ENCODE measurements at places on chromosomes 2 and 18.

- no peak for DNase-seq
These were observed 173.8 kb downstream of the ICOS start for GRCh38 chr2:204110338-204110741.

DNA sequence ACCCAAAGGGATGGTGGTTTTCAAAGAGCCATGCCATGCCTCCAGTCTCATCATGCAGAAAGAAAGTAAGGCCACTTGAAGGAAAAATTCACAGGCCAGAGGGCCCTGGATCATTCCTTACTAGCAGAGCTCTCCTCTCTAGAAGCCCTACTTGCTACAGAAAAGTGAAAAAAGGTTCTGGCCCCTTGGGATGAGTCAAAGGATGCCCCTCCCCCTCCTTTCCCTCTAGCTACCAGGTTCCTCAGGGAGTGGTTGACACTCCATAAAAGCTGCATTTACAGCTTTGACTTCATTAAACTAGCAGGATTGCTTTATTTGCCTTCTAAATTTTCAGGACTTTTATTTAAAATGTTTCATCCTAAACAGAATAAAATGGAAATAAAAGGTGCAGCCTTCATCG, 21.2 kb downstream of the OSR1 start:
- DNase-seq, result no peak

- DNase-seq, result no peak
These were observed 568.1 kb upstream of the LINC00305 start for GRCh38 chr18:64717026-64717425.

- DNase-seq, result no peak
These were observed 13.8 kb upstream of the CXCR1 start for GRCh38 chr2:218180467-218181114.

DNA sequence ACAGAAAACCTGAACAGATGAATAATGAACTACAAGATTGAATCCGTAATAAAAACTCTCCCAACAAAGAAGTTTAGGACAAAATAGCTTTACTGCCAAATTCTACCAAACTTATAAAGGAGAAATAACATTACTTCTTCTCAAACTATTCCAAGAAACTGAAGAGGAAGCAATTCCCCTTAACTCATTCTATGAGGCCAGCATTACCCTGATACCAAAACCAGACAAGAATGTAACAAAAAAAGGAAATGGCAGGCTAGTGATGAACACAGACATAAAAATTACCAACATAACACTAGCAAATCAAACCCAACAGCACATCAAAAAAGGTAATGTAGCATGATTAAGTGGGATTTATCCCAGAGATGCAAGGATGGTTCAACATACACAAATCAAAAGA, 213.7 kb upstream of the FOSL2 start:
- DNase-seq, result no peak

DNA sequence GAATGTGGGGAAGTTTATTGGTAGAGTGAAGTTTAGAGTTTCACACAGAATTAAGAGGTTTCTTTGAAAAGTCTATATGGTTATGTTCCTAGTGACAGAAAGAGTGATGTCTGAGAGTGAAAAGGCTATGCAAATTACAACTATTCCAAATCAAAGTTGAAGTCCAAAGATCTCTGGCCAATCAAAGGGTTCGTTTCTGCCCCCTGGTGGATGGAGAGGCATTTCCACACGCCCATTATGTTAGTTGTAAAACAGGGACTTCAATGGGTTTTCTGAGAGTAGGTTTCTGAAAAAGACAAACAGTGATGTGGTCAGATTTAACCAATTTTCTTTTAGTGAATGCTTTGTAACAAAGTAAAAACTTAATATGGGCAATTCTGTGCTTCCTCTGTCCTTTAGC, 441.5 kb upstream of the POU3F3 start:
- no peak for DNase-seq

GRCh38 chr2:237198164-237198855, 112.6 kb downstream of the COPS8 start:
- DNase-seq, result no peak

GRCh38 chr18:21099442-21099841, 12.2 kb downstream of the ROCK1 start:
- DNase-seq, result no peak

DNA sequence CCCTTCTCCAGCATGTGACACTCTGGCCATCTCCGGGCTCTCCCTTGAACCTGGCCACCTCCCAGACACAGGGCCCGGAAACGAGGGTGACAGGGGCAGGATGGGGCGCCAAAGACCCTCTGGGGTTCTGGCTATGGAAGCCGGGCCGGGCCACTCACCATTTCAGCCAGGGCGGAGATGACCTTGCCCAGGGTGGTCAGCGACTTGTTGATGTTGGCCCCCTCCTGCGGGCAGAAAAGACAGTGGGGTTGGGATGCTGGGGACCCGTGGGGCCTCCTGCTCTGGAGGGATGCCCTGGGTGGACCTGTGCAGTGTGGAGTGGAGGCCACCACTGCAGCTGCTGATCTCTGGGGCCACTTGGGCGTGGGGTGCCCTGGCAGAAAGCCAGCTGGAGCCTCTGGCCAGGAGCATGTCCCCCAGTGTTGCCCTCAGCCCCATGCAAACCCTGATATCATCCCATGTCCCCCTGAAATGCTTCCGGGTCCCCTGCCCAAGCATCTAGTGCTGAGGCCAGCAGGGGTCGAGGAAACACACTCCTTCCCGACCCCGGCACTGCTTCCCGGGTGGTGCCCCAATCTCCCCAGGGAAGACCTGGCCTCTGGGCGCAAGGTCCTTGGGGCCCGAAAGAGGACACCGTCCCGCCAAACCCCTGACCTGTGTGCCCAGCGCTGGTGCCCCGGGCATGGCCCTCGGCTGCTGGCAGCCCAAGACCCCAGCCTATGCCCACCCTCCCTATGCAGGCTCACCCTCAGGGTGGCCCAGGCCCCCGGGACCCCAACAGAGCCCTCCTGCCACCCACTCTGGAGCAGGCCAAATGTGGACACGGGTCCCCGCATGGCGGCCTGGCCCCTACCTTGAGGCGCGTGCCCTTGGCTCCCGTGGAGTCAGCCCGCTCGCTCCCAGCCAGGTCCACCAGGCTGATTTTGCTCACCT, 36.9 kb downstream of the KIF1A start:
- no peak for DNase-seq

DNA sequence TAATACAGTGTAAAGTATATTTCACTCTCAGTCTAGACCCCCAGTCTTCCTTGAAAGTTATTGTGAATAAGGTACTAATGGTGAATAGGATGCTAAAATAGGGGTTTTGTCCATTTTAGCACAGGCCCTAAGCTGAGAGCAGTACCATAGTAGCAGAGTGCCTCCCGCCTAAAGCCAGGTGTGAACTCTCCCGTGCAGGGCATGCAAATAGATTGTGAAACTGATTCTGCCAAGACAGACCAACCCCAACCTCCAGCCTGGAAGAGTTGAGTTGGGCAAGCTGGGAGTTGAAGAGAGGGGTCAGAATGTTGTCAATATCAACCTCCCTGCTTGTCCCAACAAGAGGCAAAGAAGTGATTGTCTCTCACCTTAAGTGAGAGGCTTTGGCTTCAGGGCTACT, 97.4 kb upstream of the CYRIA start:
- DNase-seq, result no peak

DNA sequence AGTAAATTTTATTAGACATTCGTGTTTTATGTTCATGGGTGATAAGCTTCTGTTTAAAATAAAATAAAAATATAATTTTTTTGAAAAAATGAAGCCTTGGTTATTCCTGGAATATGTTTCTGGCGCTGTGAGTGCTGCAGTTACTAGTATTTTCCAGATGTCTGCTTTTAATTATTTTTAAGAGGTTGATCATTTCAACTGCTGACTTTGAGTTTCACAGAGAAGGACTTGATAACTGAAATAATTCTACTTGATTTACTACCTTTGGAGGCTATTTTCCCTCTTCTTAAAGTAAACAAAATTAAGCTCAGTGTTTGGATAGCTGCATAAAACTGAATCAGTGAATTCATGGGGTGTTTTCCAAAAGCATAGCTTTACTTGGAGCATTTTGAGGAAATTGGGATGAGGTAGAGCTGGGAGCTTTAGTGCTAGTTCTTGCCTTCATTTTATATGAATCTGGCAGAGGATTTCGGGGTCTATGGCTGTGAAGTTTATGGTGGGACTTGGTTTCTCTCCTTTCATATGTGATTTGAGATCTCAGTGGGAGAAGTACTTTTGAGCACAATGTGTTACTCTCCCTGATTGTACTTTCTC, 666.5 kb downstream of the DCDC2C start:
- no peak for DNase-seq

DNA sequence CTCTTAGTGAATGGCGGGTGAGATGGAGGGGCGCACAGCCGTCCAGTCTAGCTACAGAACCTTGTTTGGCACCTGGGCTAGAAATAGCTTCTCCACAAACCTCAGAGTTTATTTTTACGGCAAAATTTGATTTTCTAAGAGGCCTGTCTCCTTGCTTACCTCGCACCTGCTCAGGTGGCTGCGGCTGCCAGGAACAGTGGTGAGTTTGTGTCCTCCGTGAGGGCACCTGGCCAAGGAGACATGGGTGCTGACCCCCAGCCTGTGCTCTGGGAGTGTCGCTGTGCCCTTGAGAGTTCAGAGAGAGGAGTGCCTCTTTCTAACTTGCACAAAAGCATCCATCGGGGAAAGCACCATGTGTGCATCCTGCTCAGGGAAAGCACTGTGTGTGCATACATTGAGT, 97.2 kb downstream of the KLHL29 start:
- no peak for DNase-seq

DNA sequence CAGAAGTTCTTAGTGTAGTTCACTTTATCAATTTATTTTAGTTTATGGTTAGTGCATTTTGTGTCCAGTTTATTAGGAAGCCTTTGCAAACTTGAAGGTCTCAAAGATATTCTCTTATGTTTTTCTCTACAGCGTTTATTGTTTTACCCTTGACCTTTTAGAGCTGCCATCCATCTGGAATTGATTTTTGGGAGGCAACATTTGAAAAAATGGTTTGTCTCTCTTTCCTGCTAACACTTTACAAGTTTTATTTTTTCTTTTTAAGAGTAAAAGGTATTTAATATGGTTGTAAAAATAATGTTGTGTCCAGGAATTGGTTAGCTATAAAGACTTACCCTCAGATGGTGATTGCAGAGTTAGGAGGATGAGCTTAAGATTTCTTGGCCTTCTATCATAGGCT, 14.0 kb downstream of the GORASP2 start:
- DNase-seq, result no peak

- no peak for DNase-seq
These were observed 51.2 kb upstream of the TXNDC2 start for GRCh38 chr18:9834551-9834950.

DNA sequence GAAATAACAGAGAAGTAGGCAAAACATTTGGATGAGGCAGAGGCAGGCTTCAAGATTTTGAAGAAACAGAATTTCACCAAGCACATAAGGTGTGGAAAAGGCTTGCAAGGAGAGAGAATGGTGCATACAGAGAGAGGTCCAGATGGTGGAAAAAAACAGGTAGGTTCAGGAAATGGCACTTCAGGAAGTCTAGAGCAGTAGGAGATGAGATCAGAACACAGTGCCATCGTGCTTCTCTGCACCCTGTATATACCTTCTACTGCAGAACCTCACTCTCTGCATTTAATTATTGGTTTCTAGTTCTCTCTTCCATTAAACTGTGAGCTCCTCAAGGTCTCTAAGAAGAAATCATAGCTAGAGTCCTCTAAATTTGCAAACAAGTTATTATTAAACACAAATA, 2.4 kb downstream of the PAIP2B start:
- no peak for DNase-seq

Data from stimulated activated CD4-positive, alpha-beta T cell treated with anti-CD3 and anti-CD28 coated beads, Interleukin-1b, Interleukin-23, amount 100 ng/mL, for 1 hour (primary cell).